ENCODE measurements at places on chromosomes 16 and 17.

GRCh38 chr17:53736516-53737240 is 86.0 kb upstream of the KIF2B start:
- no peak for DNase-seq

- DNase-seq, result no peak
These were observed 9.1 kb downstream of the TIMM22 start for GRCh38 chr17:1006054-1006453.

DNA sequence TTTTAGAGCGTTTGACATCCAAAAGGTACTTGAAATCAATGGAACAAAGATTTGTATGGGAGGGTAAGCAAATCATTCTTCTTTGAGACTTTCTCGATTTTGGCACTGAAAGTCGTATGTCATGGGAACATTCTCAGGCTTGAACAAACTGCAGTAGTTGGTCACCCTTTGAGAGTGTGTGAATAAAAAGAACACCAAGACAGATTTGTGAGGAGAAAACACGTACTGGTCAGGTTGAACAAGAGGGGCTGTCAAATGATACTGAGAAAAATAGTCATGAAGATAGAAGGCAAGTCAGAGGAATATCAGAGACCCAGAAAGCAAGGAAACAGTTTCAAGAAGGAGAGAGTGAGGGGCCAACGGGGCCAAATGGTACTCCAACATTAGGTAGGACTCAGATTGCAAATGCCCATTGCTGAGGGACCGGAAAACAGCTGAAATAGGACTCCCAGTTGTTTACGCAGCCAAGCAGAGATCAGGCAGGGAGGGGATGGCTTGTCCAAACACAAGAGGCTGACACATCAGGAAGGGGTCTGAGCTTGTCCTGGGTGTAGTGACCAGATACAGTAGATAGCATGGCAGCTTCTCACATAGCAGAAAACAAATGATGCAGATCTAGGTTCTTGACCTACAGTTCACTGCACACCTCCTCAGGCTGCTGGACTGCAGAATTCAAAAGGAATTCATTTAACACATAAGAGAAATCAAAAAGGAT is 74.5 kb upstream of the MYOCD start:
- no peak for DNase-seq

- no peak for DNase-seq
These were observed 11.7 kb upstream of the SPATA32 start for GRCh38 chr17:45273551-45273957.

DNA sequence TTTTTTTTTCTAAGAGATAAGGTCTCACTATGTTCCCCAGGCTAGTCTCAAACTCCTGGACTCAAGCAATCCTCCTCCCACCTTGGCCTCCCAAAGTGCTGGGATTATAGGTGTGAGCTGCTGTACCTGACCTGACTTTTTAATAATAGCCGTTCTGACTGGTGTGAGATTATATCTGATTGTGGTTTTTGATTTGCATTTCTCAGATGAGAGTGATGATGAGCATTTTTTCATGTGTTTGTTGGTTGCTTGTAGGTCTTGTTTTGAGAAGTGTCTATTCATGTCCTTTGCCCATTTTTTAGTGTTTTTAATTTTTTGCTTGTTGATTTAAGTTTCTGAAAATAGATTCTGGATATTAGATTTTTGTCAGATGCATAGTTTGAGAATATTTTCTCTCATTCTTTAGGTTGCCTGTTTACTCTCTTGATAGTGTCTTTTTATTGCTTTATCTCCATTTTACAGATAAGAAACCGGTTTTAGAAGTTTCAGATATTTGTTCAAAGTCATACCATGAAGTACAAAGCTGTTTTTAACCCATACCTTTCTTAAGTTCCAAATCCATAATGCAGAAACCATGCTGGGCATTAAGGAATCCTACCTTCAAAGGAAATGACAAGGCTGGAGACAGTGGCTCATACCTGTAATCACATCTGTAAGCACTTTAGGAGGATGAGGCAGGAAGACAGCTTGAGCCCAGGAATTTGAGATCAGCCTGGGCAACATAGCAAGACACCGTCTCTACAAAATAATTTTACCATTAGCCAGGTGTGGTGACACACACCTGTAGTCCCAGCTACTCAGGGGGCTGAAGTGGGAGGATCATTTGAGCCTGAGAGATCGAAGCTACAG is 168.4 kb upstream of the TBX2 start:
- DNase-seq, result no peak

GRCh38 chr17:73939806-73940205 is 263.7 kb upstream of the RPL38 start:
- no peak for DNase-seq

- no peak for DNase-seq
These were observed 77.9 kb upstream of the SDK2 start for GRCh38 chr17:73722165-73722564.

GRCh38 chr17:67993153-67993997 is 2.9 kb downstream of the C17orf58 start:
- no peak for DNase-seq

- no peak for DNase-seq
These were observed 34.3 kb upstream of the ERCC4 start for GRCh38 chr16:13885700-13886099.

DNA sequence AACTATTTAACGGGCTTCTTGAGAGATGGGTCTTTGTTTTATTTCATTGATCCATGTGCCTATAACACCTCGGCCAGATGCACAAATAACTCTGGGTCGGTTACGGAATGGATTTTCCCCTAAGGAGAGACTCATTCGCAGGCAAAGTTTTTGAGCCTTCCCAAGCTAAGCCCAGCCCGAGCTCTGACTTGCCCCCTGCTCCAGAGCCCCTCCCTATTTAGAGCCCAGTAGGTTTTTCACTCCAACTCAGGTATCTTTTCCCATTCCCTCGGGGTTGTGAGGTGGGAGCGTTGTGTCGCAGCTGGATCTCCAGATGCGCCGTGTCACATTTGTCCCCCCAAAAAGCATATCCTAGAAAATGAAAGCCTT is 812 bp upstream of the MYOCD start:
- no peak for DNase-seq

GRCh38 chr16:6229186-6229585 is 1103.5 kb upstream of the RBFOX1 start:
- DNase-seq, result no peak

DNA sequence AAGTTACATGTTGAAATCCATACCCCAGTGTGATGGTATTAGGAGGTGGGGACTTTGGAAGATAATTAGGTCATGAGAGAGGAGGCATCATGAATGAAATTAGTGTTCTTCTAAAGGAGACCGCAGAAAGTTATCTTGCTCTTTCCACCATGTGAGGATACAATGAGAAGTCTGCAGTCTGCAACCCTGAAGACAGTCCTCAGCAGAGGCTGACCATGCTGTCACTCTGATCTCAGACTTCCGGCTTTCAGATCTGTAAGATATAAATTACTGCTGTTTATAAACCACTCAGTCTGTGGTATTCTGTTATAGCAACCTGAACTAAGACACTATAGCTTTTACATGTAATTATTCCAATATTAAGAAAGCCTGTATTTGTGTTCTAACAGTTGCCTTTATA is 116.7 kb upstream of the CES5A start:
- no peak for DNase-seq

- DNase-seq, result no peak
These were observed 36.8 kb upstream of the MMD start for GRCh38 chr17:55458287-55458900.

GRCh38 chr17:49576088-49576916 is 631 bp downstream of the NXPH3 start:
- DNase-seq, result no peak
